ENCODE measurements at places on chromosomes 1 and 21. TPM values are rescaled to one million over a fixed set of nuclear protein-coding genes. Genes with fewer than 3 reads are reported as not detected.

Gene PATJ
- total RNA-seq = 69.0 TPM

Gene TDRD5
- 2.4 TPM for total RNA-seq

Gene NTMT2
- not detected for total RNA-seq

Gene C1orf115
- total RNA-seq = 80.6 TPM

Gene ZNF669
- total RNA-seq = 6.5 TPM

Gene C1orf94
- total RNA-seq = not detected

GRCh38 chr21:31397939-31398338, 53.9 kb upstream of the TIAM1 start:
- H3K27me3 ChIP-seq = no peaks in the 10 kb centered on the region
- DNase-seq = no peak
- H3K27ac ChIP-seq = no peak overlapping the region
- no peaks in the 10 kb centered on the region for H3K36me3 ChIP-seq
- no peak overlapping the region for H3K4me3 ChIP-seq
- H3K4me1 ChIP-seq = no peaks in the 10 kb centered on the region

DNA sequence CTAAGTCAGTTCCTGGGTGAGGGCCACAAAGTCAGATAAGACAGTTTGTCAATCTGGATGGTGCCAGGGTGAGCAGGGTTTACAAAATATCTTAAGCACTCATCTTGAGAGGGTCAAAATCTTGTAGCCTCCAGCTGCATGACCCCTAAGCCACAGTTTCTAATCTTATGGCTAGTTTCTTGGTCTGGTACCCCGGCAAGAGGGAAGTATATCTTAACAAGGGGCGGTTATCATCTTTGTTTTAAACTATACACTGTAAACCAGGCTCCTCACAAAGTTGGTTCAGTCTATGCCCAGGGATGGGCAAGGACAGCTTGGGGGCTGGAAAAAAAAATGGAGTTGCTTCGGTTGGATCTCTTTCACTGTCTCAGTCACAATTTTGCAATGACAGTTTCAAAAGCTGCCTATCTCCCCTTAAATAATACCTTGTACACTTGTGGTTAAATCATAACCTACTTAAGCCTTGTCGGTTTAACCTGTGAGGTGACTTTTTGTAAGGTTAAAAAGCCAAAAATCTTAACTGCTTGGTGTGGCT, 7.8 kb upstream of the CD46 start:
- no peak for DNase-seq
- no peaks in the 10 kb centered on the region for H3K27me3 ChIP-seq
- no peaks in the 10 kb centered on the region for H3K4me1 ChIP-seq

DNA sequence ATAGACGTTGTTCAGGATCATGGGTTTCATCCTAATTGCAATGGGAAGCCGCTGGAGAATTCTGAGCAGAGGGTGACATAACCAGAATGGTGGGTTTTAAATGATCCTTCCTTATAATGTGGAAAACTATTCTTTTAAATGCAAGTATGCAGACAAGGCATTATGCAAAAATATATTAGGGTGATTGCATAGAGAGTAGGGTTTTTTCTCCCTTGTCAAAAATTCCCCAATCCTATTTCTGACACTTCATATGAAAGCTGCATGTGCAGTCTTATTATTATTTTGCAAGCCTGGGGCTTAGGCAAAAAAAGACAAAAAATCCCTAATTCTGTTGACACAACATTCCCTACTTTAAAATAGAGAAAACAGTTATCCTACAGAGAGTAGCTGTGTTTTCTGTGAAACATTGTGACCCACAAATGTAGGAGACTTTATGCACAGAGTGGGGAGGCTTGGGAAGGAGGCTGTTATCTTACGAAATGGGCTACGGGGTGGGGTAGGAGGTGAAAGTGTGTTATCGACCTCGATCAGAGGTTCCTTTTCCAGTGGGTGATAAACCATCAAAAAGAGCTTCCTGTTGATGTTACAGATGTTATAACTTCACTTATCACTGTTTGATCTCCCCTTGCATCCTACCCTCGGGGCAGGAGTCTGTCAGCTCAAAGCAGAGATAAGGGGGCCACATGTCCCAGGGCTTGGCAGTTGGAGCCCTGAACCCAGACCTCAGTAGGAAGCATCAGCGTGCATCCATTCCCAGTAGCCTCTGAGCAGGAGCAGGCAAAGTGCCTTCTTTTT, 27.2 kb downstream of the RHEX start:
- DNase-seq = no peak
- no peak overlapping the region for H3K4me3 ChIP-seq
- no peaks in the 10 kb centered on the region for H3K4me1 ChIP-seq
- H3K36me3 ChIP-seq = no peaks in the 10 kb centered on the region
- no peaks in the 10 kb centered on the region for H3K27me3 ChIP-seq
- no peak overlapping the region for H3K27ac ChIP-seq

- no peak for DNase-seq
- H3K4me1 ChIP-seq = no peaks in the 10 kb centered on the region
- no peak overlapping the region for H3K27ac ChIP-seq
- no peaks in the 10 kb centered on the region for H3K27me3 ChIP-seq
Observed at GRCh38 chr1:208852911-208853310, 608.7 kb upstream of the PLXNA2 start.

DNA sequence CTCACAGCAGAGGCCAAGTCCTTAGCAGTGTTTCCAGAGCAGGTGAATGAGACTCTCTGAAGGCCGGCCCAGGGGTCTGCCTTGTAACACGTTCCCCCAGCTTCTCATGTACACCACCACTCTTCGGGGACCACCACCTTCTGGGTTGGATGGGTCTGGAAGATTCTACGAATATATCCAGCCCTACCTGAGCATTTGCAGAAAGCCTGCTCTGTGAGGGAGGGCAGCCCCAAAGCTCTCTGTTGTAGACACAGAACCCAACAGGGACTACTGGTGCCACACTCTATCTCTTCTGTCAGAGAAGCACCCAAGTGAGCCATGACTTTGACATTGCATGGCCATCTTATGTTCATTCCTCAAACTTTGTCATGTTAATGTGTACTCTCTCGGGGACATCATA, 61.8 kb downstream of the CD247 start:
- H3K4me3 ChIP-seq = no peak overlapping the region
- no peaks in the 10 kb centered on the region for H3K36me3 ChIP-seq
- no peaks in the 10 kb centered on the region for H3K27me3 ChIP-seq
- DNase-seq = no peak
- no peak overlapping the region for H3K27ac ChIP-seq

DNA sequence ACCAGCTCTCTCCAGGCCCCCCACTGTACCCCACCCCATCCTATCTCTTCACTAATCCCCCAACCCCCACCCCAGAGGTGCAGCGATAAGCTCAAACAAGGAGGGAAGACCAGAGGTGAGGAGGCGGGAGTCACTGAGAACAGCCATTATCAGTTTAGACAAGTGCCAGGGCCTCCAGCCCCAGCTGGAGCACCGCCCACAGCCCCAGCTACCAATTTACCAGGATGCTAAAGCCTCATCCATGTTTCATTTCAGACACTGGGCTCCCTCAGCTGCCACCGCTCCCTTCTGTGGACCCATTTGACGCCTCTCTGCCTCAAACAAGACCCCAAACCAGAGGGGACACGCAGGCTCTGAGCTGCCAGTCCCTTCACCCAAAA, 80.6 kb downstream of the DISP3 start:
- H3K27me3 ChIP-seq = no peaks in the 10 kb centered on the region
- no peak overlapping the region for H3K27ac ChIP-seq
- no peak for DNase-seq
- no peaks in the 10 kb centered on the region for H3K36me3 ChIP-seq

DNA sequence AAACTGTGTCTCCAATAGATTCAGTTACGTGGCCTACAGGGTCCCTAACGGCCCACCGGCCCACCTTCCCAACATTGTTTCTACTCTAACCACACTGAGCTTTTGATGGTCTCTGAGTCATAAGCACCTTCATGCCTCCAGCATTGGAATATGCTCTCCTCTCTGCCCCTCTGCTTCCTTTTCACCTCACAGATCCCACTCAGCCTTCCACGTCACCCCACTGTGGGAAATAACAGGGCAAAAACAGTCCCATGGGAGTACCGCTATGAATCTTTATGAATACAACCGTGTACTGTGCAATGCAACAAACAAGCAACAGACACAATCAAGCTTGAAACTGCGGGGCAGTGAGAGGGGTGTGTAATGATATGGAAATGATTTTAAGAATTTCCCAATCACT, 5.3 kb upstream of the SARS1 start:
- no peak overlapping the region for H3K4me3 ChIP-seq
- no peak overlapping the region for H3K27ac ChIP-seq
- H3K4me1 ChIP-seq = no peaks in the 10 kb centered on the region
- no peak for DNase-seq
- H3K27me3 ChIP-seq = no peaks in the 10 kb centered on the region

DNA sequence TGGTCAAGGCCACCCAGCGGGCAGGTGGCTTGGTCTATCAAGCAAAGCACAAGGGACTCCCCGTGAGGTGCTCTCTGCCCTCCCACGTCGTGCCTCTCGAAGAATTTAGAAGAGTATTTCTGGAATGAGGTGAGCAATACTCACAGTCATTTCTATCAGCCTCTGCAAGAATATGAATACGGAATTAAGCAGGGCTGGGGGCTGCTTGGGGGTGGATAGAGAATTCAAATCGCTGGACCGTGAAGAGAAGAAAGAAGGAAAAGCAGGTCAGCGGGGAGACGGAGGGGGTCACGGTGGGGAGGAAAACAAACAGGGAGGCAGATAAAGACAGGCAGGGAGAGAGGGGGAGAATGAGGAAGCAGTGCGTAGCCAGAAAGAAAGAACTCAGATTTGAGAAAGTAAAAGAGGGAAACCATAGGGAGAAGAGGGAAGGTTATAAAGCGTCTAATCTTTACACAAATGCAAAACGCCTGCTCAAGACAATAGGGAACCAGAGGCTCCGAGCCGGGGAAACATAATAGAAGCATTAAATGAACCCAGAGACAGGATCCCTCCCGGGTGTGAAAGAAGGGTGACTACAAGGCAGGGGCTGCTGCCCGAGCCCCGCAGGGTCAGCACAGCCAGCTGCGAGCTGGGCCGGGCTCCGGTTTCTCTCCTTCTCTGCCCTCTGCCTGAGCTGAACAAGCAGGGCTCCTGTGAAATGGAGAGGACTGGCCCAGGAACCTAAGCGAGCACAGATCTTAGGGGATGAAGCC, 2.1 kb upstream of the EDN2 start:
- no peak for DNase-seq
- no peak overlapping the region for H3K4me3 ChIP-seq
- peaks cover 5% of the 10 kb centered on the region for H3K4me1 ChIP-seq

GRCh38 chr1:187691439-187691838, 862.7 kb downstream of the PLA2G4A start:
- no peaks in the 10 kb centered on the region for H3K4me1 ChIP-seq
- no peaks in the 10 kb centered on the region for H3K27me3 ChIP-seq
- H3K27ac ChIP-seq = no peak overlapping the region
- no peak overlapping the region for H3K4me3 ChIP-seq

DNA sequence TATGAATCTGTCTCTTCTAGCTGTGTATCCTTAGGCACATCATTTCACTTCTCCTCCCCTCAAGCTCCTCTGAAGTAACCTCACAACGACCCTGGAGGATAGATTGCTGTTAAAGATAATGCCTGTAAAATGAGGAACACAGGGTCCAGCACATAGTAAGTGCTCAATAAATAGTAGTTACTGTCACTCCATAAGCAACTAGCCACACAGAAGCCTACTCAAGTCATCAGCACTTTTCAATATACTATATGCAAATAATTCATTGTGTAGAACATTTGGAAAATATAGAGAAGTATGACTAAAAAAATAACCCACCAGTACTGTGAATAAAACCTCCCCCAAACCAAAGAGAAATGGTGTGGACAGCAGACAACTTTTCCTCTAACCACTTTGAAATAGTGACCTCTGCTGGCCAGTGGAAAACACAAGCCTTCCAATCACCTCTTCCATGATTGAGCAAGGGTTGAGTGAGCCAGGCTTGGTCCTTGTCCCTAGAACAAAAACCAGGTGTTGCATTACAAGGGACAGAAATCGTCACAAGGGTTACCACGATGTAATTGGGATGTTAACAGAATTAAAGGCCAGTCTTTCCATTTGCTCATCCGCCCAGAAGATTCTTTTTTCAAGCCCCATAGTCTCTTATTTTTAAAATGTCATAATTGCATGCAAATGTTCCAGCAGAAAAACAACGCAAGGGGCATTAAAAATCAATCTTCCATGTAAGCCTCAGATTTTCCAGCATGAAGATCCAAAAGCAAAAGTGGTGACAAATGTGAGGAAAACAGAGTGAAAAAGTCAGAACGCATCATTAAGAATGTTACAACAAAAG, 15.7 kb upstream of the GLIS1 start:
- H3K27me3 ChIP-seq = no peaks in the 10 kb centered on the region
- no peak overlapping the region for H3K4me3 ChIP-seq
- DNase-seq = peak; percentile 54
- no peaks in the 10 kb centered on the region for H3K36me3 ChIP-seq
- H3K27ac ChIP-seq = no peak overlapping the region

DNA sequence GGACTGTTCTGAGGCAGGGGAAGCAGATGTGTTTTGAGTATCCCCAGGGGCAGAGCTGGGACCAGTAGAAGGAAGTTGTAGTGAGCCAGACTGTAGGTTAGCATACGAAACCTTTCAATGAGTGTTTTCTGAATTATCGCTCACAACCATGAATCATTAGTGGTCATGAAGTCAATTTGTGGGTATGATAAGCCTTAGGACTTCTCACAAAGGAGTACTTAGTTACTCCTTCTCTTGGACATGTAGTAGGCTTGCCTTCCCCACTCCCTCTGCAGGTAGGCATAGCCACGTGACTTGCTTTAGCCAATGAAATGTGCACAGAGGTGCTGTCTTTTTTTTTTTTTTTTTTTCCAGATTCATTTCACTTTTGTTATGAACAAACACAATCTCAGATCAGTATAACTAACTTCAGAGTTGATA, 23.9 kb upstream of the FAAH start:
- H3K4me3 ChIP-seq = no peak overlapping the region
- H3K36me3 ChIP-seq = no peaks in the 10 kb centered on the region
- no peaks in the 10 kb centered on the region for H3K27me3 ChIP-seq
- no peaks in the 10 kb centered on the region for H3K4me1 ChIP-seq
- H3K27ac ChIP-seq = no peak overlapping the region

GRCh38 chr1:176696689-176697088, 233.7 kb downstream of the PAPPA2 start:
- H3K4me3 ChIP-seq = no peak overlapping the region
- no peaks in the 10 kb centered on the region for H3K36me3 ChIP-seq
- no peak overlapping the region for H3K27ac ChIP-seq
- H3K4me1 ChIP-seq = no peaks in the 10 kb centered on the region
- DNase-seq = no peak

GRCh38 chr21:39553331-39553730, 59.4 kb upstream of the B3GALT5 start:
- H3K4me3 ChIP-seq = no peak overlapping the region
- DNase-seq = no peak
- no peaks in the 10 kb centered on the region for H3K27me3 ChIP-seq
- H3K36me3 ChIP-seq = no peaks in the 10 kb centered on the region
- H3K27ac ChIP-seq = no peak overlapping the region

All from colonic mucosa (tissue), 4 donors.